Astrocyte of the cerebellum (primary cell): ENCODE measurements at places on chromosomes 4 and X.

- DNase-seq = no peak
These were observed at the start of gene GUCY1A1 for GRCh38 chr4:155666344-155667221. Gene GUCY1A1, plus strand, starts transcription at chr4:155666848. Its CDS starts 30,020 bp downstream, at chr4:155696868.

GRCh38 chrX:49949961-49950360 lies 27.6 kb downstream of the CLCN5 start:
- no peak for DNase-seq

DNA sequence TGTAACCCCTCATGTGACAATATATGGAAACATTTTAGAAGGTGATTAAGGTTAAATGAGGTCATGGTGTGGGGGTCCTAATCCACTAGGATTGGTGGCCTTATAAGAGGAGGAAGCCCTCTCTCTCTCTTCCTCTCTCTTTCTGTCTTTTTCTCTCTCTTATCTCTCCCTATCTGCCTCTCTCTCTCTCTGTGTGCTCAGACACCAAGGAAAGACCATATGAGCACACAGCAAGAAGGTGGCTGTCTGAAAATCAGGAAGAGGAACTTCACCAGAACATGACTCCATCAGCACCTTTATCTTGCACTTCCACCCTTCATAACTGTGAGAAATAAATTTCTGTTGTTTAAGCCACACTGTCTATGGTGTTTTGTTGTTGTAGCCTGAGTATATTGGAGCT lies 1472.2 kb downstream of the PCDH7 start:
- no peak for DNase-seq

DNA sequence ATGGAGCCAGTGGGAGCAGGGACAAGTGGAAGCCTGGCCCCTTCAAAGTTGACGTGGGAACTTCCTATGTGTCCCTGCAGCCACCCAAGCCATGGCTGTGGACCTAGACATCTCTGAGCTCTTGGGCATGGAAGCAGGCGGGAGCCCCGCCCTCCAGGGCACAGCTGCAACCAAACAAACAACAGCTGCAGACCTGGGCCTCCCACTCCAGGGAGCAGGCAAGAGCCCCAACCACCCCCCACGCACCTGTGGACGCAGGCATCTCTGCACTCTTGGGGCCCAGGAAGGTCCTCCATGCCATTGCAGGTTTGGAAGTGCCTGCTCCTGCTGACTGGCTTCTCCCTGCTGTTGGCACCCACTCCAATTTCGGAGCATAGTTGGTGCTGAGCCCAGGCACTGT lies 118.6 kb downstream of the ZMAT1 start:
- no peak for DNase-seq

DNA sequence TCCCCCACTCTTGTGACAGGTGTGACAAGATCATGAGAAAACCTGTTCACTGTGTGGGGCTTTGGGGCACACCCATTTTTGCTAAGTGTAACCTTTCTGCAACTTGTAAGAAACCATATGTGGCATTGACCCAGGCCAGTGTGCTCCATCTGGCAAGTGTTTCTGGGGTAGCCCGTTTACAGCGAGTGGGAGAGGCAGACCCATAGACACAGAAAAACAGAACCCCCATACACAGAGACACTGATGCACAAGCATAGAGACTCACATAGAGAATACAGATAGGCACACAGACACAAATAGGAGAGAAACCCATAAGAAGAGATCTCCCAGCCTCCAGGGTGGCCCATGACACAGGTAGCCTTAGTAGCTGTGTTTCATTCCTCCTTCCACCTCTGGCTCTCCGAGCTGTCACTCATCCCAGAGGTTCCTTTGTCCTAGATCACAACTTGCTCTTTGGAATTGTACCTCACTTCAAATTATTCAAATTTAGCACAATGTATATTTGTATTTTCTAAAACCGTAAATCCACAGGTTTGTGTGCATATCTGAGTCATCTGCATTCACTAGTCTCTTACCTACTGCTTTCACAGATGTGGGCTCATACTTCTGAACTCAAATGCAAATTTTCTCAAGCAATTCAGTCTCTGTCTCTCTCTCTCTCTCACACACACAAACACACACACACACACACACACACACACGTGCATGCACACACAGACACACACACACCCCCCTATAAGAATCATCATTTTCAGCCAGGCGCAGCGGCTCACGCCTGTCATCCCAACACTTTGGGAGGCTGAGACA lies 114.4 kb downstream of the SH3KBP1 start:
- DNase-seq = no peak

DNA sequence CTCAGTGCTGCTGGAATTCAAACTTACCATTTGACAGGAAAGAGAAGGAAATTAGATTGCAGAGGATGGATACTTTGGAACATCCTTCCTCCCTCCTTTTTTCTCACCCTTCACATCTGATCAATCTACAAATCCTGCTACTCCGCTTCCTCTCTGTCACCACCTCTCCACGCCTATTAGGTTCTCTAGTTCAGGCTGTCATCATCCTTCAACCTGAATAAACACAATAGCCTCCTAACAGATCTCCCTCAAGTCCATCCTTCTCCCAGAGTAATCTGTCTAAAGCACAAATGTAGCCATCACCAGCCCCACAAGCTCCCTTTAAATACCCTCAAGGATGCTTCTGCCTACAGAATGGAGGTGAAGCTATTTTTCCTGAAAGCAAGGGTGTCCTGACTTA lies 20.0 kb upstream of the SLAIN2 start:
- DNase-seq = no peak

DNA sequence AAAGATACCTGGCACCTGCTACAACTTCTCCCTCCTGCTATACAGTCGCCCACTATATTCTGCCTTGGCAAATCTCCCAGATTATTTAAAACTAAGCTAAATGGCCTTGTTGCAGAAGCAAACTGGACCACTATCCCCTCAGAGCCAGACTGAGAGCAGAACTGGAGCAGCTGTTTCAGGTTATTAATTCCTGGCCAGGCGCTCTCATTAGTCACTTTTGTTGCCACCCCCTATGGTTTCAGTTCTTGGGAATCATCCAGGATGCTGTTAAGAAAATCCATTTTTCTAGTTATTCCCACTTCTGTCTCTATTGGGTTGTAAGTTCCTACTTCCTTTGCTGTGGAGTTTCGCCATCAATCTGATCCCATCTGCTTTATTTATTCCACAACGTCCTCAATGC lies 30.1 kb downstream of the ADGRA3 start:
- peak; percentile 90 for DNase-seq

DNA sequence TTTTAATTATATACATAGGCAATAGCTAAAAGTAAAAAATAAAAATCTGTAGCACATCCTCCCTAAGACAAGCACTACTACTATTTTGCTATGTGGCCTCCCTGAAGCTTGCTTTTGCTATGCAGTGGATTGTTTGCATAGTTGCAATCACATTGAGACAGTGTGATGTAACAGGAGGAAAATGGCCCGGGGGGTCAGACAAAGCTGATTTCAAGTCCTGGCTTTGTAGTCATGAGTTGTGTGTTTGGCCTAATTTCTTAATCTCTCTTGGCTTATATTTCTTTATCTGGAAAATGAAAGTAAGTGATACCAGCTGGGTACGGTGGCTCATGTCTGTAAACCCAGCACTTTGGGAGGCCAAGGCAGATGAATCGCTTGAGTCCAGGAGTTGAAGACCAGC lies 166.6 kb downstream of the LHFPL1 start:
- DNase-seq = no peak

GRCh38 chr4:4559596-4559995 lies 17.7 kb upstream of the STX18 start:
- DNase-seq = no peak

DNA sequence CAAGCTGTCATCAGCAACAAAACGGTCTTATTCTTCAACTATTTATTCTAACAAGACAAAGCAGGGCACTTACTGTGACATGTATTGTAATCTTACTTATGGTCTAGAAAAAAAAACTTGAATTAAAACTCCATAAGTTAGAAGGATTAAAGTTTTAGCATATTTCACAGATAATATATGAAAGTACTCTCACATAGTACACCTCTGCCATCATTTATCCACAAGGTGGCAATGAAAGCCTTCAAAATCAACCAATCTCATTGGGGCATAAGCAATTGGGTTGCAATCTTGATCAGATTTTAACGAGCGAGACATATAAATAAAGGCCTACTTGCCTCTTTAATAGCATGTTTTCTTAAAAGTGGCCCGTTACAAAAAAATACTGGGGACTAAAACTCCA lies 1382.9 kb downstream of the FAM133A start:
- DNase-seq = peak; percentile 28

DNA sequence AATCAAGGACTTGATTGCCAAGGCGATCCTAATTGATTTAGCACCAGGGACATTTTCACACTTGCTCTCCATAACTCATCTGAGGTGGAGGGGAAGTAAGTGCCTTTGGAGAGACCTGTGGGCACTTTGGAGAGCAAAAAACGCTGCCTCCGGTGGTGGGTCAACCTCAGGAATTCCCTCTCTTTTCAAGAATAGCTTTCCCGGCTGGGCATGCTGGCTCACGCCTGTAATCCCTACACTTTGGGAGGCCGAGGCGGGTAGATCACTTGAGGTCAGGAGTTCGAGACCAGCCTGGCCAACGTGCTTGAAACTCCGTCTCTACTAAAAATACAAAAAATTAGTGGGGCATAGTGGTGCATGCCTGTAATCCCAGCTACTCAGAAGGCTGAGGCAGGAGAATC lies 49.2 kb downstream of the PRPS1 start:
- no peak for DNase-seq

- peak; percentile 63 for DNase-seq
These were observed 28.3 kb downstream of the AREG start for GRCh38 chr4:74473155-74473811.

GRCh38 chr4:188053302-188053701 lies 56.1 kb downstream of the TRIML2 start:
- no peak for DNase-seq

GRCh38 chr4:8108261-8108660 lies 50.4 kb downstream of the ABLIM2 start:
- DNase-seq = no peak

DNA sequence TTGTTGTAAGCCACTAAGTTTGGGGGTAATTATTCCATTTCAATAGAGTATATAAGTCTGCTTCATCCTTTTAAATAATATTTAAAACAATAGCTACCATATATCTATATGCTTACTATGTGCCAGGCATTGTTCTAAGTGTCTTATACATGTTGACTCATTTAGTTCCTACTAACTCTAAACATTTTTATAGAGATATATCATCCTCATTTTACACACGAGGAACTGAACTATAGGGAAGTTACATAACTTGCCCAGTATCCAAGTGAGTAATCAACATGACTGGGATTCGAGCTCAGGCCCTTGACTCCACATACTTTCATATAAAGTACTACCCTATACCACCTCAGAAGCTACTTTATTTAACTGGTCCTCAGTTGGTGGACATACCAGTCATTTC lies 175.3 kb upstream of the RAI2 start:
- no peak for DNase-seq

DNA sequence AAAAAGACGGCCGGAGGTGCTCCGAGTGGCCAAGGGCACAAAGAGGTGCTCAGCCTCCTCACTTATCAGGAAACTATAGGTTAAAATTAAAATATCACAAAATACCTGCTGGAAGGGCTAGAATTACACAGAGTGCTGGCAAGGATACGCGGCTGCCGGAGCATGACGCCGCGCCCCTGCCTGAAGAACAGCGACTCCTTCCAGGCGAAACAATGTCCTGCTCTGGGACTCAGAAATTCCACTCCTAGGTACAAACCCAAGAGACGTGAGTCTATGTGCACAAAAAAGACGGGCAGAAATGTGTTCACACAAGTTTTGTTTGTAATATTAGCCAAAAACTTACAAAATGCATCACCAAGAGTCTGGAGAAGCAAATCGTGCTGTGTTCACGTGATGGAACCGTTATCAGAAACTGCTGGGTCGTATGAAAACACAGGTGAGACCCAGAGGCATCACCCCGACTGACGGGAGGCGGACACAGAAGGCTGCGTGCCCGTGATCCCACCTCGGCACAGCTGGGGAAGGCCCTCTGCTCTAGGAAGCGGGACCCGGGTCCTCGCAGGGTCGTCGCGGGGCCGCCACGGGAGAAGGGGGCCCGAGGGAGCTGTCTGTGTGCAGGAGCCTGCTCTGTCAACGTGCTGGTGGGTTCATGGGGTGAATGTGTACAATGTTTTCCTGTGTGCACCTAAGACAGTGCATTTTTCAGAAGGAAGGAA lies 27.6 kb downstream of the CTBP1 start:
- no peak for DNase-seq

DNA sequence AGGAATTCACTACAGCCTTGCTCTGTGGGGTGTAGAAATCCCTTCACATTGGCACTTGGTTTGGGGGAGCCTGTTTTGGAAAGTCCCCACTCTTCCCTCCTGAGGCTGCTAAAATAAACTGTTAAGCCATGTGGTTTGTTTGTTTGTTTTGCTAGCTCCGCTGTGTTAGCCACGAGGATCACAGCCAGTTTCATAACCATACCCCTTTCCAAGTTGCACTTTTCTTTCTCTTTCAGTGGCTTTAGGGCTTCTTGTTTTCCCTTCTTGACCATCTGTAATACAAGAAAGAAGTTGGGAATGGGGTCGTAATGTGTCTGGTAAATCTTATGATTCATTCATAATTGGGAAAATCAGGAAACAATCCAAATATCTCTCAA lies 24.8 kb upstream of the UXT start:
- no peak for DNase-seq

- peak; percentile 2 for DNase-seq
These were observed 162.8 kb downstream of the ARHGAP24 start for GRCh38 chr4:85637778-85638177.

DNA sequence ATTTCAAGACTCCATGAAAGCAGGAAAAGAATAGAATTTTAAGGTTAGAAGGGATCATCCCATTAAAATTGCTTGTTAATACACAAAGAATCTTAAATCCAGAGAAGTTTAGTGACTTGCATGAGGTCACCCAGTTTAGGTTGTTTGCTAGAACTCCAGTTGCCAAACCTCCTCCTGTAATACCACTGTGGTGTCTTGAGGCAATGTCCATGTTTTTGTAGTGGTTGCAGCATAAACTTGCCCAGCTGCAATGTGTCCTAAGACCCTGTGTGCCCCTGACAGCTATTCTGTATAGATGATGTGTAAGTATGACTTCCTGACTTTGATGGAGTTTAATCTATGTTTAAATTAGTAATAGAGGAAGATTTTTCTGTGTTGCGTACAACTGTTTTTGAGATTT lies 6.3 kb downstream of the SFRP2 start:
- DNase-seq = no peak

DNA sequence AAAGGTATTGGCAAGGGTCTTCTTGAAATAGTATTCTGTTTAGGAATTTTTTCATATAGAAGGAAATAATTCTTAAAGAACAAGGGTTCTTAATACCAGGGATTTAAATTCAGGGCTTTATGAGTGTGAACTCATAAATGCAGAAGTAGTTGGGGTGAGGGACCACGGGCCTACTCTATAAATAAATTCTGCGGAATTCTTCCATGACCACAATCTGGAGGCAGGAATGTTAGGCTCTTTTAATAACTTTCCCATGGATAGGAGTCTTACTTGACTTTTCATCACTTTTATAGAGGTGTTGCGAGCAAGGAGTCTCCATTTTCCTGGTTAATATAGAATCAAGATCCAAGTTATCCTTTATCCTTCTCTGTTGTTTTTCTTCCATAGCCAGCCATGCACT lies 76.7 kb upstream of the SLC4A4 start:
- no peak for DNase-seq
